ENCODE measurements at places on chromosomes 5 and 9.

DNA sequence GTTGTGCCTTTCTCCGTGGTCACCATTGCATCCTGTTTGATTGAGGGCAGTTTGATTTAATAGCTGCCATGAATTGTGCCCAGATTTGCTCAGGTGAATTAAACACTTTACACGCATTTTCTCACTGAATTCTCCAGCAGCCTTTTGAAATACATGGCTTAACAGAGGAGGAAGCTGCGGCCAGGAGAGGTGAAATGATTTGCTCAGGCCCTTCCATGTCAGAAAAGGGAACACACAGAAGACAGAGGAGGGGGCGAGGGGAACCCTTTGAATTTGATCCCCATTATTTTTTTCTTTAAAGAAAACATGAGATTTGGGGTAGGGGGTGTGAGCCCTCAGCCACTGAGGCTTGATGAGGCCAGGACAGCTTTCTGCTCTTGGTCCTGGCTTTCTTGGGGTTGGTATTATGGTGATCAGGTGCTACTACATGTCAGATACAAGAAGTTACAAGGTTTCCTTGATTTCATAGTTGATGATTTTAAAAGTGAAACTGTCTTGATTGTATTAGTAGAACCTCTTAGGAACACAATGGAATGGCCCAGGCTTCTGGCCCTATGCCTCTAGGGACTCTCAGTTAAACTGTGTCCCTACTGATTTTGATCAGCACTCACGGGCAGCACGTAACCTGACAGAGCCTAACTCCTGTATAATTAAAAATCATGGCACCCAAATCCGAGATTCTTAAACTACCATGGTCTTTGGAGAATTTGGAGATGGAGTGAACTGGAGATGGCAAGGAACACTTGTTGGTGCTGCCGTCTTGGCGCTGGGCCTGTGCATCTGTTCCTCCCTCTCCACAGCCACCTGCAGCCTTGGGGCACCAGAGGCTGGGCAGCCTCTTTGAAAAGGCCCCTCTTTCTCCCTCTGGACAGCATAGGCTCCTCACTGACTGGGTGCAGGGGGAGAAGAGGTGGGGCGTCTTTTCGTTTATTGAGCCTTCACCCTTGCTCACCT is 107.9 kb downstream of the TRIO start:
- no peak for DNase-seq

DNA sequence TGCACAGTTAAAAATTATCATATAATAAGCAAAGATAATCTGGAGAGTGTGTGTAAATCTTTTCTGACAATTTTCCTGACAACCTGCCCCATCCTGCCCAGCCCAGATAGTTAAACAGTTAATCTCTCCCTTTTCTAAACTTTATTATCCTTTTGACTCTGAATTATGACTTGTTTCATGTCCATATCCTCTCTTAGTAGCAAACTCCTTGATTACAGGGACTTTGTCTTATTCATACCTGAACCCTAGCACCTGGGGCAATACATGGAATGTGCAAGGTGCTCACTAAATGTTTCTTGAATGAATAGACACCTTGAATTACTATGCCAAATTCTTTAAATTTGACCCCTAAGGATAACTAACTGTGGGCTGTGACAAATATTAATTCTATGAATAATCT is 186.7 kb downstream of the FAM170A start:
- no peak for DNase-seq

- no peak for DNase-seq
Measured at GRCh38 chr5:143955141-143955540, 143.2 kb downstream of the HMHB1 start.

DNA sequence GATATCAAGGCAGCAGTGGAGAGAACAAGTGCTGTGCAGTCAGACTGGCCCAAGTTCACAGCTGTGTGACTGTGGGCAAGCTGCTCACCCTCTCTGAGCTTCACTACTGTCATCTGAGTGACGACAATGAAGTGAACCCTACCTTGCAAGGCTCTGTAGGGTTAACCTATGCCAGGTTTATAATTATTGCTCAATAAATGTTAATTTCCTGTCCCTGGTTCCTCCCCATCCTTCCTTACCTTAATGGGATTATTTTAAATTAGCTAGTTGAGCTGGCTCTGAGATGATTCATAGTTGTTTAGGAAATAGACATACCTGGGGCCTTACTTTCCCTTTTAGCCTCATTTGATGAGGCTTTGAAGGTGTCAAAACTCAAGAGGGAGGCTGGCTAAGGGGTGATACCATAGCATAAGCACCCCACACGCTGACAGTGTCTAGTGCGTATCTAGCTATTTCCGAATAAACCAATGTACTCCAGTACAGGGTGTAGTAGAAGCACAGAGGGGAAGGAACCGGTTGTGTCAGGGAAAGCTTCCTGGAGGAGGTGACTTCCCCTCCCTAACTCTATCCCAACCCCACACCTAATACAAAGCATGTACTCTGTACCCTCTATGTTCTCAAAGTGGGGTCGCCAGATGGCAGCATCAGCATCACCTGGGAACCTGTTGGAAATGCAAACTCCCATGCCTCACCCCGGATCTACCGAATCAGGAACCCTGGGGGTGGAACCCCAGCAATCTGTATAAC is 63.3 kb upstream of the SLC25A51 start:
- no peak for DNase-seq
